Non-pigmented ciliary epithelial cell (primary cell): ENCODE measurements at places on chromosomes 2 and 18.
A peak's percentile ranks its signal among the peaks of the same experiment; 100 is the strongest.

GRCh38 chr18:76499637-76500340 is 4.7 kb upstream of the ZNF516 start:
- DNase-seq, result no peak

- DNase-seq, result no peak
Measured at GRCh38 chr2:129760669-129761068, 218.8 kb upstream of the RAB6C start.

DNA sequence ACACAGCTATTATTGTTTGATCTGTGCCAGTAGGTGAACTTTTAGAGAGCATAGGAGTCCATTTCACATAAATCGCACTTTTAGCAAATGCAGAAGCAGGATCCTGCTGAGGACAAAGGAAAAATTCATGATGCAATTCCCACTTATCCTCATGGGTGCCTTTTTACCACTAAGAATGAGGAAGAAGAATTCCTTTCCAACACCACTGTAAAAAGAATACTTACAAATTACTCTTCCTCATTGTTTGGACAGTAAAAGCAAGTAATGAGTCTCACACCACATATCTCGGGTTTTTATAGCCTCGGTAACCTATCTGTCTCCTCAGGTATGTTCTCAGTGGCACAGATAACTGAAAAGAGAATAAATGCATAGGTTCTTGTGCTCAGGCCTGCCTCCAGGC is 238.5 kb downstream of the MTX2 start:
- no peak for DNase-seq

DNA sequence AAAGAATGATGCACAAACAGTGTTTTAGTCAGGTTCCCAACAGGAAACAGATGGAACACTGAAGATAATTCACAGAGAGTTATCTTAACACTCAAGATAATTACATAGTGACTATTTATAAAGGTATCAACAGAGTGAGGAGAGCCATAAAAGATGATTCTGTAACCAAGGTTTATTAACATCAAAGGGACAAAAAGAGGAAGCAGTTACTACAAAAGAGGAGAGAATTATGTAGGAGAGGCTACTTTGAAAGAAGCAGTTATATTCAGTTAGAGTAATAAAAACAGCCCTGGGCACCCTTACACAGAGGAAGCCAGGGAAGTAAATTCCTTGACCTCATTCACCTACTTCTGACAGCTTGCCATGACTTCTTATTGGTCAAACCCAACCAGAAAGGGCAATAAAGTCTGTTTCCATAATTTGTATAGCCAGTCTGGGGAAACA is 326.5 kb upstream of the SLC39A10 start:
- no peak for DNase-seq

- DNase-seq, result no peak
Measured at GRCh38 chr18:11982981-11983380, 1.7 kb downstream of the IMPA2 start.

GRCh38 chr2:166314022-166314759 is 61.6 kb downstream of the SCN9A start:
- DNase-seq, result peak; percentile 74

- no peak for DNase-seq
Measured at GRCh38 chr2:119697290-119698020, 18.5 kb downstream of the TMEM177 start.
